NCI-H524 (cell line): ENCODE measurements at places on chromosomes 2 and 18.

- DNase-seq: no peak
Measured at GRCh38 chr18:56000041-56000440, 412.0 kb upstream of the TCF4 start.

GRCh38 chr2:113390124-113390849 lies 47.2 kb upstream of the ZNG1B start:
- DNase-seq: no peak

DNA sequence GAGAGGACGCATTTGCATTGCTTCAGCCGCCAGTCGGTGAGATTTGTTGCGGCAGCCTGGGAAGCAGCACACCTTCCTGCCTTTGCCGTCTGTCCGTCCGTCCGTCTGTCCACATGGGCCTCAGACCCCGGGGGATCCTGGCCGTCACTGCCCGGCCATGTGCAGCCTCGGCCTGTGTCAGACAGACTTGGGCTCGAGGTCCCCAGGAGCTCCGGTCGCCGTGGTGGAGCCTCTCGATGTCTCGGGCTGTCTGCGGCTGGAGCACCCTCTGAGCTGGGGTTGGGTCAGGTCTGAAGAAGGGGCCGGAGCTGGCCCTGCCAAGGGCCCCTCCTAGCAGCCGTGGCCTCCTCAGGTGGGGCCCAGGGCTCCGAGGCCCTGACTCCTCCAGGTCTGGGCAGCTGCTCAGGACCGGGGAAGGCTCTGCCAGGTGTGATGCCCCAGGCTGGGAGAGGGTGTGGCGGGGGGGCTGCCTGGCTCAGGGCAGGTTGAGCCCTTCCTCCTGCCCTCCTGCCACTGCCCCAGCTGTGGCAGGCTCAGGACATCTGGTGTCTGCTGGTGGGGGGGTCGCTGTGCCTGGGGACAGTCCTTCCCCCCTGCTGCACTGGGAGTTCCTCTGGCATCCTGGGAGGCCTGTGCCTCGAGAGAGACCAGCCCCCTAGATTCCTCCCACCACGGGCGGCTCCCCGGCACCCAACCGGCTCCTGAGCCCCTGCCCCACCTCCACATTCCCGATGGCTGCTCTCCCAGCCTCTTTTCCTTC lies 11.8 kb downstream of the NEU4 start:
- DNase-seq: peak; percentile 7

GRCh38 chr2:67213270-67213670 lies 183.9 kb upstream of the ETAA1 start:
- DNase-seq: no peak
